ENCODE measurements at places on chromosomes 5 and 9.

- DNase-seq = no peak
Measured at GRCh38 chr5:56861893-56862485, 46.6 kb downstream of the MAP3K1 start.

DNA sequence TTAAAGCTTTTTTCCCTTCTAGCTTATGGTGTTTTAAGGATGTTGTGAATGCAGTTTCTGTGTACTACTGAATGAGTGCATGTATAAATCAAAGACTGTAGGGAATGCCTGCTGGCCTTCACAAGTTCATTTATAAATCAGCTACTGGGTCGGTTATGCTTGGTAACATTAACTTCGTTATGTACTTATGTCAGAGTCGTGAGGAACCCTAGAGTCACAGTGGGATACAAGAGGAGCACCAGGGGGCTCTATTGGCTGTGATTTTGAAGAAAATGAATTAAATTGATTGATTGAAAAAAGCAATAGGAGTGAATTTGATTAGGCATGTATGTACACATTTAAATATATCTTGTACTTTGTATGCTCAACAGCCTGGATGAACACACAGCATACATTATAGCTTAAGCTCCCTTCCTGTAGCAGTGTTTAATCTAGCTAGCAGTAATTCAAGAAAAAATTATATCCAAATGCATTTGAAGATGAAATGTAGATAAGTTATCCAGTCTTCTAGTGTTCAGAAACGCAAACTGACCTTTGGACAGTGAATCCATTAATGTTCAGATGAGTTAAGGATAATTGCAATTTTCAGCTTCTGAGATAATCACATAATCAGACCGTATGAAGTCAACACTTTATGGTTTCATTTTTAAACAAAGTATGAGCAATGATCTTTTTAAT lies 204.2 kb downstream of the KDM4C start:
- no peak for DNase-seq

DNA sequence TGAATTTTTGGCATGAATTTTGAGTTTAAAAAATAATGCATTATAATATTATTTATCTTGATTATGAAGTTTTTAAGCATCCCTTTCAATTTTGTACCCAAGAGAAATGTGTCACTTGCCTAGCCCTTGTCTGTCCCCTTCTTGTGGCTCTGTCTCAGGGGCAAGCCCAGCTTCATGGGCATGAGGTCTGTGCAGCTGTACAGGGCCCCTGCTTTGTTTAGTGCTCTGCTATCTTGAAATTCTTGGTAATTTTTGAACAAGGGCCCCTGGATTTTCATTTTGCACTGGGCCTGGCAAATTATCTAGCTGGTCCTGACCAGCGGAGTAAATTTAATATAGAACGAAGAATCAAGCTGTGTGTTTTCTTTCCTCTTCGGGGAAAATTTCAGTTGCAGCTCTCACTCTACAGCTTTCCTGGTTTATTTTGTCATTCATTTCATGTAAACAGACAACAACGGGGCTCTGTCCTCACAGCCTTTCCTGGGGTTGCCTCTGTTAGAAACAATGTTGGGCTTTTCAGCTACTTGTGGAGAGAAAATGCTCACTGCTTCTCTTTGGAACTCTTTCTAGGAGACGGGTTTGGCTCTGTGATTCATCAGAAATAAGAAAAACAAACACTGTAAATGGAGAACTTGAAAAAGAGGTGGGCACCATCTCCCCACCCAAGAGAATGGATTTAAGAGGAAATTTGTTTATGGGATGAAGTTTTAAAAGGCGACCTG lies 41.1 kb downstream of the LIX1 start:
- DNase-seq = no peak

DNA sequence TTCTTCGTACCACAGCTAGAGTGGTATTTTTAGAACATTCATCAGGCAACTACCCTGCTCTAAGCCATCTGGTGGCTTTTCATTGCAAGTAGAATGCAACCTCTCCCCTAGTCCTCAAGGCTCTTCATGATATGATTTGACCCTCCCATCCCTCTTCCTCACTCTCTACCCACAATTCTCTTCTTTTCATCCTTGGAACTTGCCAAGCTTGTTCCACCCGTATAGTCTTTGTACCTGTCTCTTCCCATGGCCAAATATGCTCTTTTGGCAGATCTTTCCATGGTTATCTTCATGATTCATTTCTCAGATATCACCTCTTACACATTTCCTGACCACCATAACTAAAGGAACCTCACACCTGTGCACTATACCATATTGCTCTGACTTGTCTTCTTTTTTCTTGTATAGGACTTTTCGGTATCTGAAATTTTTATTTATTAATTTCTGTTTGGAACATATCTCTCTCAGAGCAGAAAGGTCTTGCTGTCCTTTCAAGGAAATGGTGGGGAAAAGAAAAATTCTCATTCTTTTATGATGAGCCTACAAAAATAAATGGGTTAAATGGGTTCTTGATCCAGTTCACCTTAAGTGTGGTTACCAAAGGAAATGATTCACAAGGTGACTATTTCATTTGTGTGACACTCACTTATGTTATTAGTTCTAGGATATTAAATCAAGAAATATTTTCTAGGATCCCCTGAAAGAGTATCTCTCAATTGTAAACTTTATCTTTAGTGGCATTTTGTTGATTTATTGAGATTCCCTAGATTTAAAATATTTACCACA lies 3.7 kb upstream of the CD274 start:
- no peak for DNase-seq

GRCh38 chr9:3271581-3271980 lies 254.2 kb downstream of the RFX3 start:
- DNase-seq = no peak

- no peak for DNase-seq
Measured at GRCh38 chr9:91296354-91296753, 65.4 kb downstream of the AUH start.

GRCh38 chr9:75147638-75148037 lies 59.3 kb downstream of the OSTF1 start:
- no peak for DNase-seq

- no peak for DNase-seq
Measured at GRCh38 chr5:127757576-127757975, 54.4 kb downstream of the CCDC192 start.

DNA sequence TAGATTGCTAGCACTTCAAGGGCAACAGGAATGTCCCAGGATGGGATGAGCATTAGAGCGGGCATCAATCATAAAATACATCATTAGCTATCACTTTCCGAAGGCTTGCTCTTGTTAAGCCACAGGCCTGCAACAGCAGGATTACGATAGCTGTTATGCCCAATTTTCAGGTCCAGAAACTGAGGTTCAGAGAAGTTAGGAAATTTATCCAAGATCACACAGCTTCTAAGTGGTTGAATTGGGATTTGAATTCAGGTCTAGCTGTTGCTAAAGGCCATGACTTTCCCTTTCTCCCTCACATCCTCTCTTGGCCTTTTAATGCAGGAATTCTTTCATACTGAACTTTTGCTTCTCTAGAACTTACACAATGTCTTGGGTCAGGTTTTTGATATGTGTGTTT lies 119.4 kb upstream of the ERCC6L2 start:
- DNase-seq = no peak

- no peak for DNase-seq
Measured at GRCh38 chr5:127702434-127702833, 757 bp upstream of the CCDC192 start.

- DNase-seq = no peak
Measured at GRCh38 chr5:39714036-39714698, 289.4 kb upstream of the DAB2 start.

DNA sequence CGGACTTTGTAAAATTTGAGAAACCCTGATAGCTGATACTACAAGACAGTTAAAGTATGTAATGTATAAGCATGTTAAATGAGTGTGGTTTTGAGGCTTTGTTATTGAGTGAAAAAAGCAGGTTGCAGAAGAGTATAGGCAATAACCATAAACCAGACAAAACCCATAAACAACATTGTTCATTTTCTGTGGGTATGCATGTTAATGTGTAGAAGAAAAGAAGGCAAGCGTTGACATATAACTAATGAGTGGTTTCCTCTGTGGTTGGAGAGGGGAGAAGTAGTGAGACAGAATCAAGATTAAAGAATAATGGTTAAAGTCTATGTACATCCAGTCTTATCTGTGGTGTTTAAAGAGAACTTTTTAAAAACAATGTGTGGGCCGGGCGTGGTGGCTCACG lies 26.2 kb downstream of the RAD23B start:
- no peak for DNase-seq

DNA sequence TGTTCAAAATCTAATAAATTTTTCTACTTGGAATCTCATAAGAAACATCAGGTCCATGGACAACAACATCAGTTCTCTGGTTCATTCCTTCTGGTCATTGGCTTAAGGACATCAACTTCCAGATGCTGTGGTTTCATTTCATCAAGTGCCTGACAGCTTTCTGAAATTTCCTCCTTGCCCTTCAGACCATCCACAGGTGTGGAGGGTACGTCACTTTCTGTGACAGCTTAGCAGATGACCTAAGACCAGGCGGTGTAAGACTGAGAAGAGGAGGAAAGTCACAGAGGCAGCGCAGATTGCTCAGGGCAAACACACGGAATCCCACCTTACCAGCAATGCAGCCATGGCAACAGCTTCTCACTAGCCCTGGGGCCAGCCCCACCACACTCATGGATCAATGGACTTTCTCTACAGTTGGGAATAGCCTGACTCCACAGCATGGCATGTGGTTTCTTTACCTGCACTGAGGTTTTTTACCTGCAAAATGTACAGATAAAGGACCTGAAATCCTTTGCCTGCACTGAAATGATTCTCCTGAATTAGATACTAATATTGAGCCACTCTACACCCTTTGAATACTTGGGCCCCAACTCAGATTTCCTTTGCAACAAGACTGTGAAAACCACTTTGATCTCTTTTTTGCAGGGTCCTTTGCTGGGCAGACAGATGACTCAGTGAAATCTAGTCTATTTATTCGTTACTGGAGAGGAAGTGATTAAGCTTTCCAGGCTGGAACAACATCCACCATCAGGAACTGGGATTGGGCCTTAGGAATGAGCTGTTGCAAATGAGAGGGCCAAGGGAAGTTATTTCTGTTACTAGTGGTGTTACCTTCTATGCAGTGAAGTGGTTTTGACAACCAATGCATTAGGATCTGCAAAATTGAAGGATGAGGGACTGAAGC lies 26.9 kb downstream of the TICAM2 start:
- no peak for DNase-seq

GRCh38 chr9:132946211-132946610 lies 1.8 kb upstream of the TSC1 start:
- DNase-seq = no peak

DNA sequence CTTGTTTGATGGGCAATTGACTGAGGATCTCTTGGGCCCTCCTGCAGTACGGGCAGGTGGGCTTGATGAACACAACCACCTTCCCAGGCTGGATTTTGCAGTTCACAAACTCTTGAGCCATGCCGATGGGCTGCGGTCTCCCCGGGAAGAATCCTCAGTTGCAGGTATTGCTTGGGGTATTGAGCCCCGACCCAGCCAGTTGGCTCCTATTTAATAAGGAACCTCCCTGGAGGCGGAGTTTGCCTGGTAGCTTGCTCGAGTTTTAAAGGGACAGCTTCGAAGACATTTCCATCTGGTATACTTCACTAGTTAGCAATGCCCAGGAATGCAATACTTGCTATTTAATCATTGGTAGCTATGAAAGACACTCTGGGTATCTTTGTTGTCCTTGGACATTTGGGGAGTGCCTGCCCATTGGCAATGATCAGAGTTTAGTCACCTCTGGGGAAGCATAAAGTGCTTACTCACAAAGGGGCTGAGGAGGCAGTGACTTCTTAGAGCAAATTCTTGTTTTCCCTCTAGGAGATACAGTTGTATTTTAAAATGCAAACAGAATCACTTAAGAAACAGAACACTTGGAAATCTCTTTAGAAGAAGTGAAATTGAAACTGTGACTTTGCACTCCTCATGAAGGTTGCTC lies at the start of gene GLRX:
TSS of gene GLRX (minus strand) at position 185 of the 640 bp plus-strand sequence. CDS start at position 121, 64 bp downstream.
- no peak for DNase-seq

DNA sequence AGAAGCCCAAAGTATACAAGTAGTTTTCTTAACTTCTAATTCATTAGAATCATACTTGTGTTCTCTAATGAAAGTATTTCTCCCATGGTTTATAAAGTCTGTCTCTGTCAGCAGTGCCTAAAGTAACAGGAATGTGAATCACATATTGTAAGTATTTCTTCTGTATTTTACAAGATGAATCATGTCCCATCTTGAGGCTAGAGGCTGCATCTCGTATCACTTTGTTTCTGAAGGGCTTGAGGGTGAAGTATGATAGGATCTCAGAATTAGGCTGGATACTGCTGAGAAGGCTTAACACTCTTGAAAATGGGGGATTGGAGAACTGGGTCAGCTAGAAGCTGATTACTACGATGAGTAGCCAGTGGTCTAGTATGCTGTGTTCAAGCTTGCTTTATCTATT lies 242.2 kb upstream of the ACTBL2 start:
- no peak for DNase-seq

DNA sequence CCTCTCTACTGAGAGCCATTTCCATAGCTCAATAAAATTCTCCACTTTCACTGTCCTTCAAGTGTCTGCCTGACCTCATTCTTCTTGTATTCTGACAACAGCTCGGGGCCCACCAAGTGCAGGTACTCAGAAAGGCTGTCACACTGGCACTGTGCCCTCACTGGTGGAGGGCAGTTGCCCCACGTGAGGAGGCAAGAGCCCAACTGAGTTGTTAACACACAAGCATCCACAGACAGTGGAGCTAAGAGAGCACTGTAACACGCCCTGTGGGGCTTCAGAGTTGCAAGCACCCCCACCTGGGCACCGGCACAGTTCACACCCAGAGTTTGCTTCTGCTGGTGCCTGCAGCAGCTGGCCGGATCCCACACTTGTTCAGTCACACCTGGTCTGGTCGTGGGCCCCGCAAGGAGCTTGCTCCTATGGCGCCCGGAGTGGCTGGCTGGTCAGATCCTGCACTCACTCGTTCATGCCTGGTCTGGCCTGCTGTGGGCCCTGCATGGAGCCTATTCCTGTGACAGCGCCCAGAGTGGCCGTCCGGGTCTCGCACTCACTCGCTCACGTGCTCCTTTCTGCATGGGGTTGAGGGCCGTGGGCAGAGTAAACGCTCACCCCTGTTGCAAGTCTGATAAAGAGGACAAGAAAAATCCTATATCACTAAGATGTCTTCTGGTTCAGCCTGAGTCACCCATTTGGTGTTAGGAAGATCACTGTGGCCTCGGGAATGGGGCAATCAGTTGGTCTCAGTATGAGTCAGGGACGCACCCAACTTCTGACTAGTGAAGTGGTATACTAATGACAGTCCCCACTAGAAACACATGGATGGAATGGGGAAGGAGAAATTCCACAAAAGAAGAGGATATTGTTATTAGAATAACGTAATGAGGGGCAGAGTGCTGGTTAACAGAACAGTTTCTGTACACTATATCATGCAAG lies 87.0 kb upstream of the CCNH start:
- no peak for DNase-seq

DNA sequence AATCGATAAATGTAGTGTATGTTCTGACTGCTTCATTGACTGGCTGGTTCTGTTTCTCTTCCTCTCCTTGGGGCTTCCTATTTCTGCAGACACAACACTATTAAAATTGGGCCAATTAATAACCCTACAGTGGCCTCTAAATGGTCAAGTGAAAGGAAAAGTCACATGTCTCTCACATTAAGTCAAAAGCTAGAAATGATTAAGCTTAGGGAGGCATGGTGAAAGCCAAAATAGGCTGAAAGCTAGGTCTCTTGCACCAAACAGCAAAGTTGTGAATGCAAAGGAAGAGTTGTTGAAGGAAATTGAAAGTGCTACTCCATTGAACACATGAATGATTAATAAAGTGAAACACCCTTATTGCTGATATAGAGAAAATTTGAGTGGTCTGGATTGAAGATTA lies 58.2 kb downstream of the CCNH start:
- DNase-seq = no peak

- no peak for DNase-seq
Measured at GRCh38 chr5:123705741-123706140, 193.8 kb downstream of the CSNK1G3 start.

All from activated T-helper 1 cell treated with Interleukin-2 at 50 U/mL for 16 hours (primary cell).